HCEC 1CT (cell line): ENCODE measurements at places on chromosomes 4 and X.

DNA sequence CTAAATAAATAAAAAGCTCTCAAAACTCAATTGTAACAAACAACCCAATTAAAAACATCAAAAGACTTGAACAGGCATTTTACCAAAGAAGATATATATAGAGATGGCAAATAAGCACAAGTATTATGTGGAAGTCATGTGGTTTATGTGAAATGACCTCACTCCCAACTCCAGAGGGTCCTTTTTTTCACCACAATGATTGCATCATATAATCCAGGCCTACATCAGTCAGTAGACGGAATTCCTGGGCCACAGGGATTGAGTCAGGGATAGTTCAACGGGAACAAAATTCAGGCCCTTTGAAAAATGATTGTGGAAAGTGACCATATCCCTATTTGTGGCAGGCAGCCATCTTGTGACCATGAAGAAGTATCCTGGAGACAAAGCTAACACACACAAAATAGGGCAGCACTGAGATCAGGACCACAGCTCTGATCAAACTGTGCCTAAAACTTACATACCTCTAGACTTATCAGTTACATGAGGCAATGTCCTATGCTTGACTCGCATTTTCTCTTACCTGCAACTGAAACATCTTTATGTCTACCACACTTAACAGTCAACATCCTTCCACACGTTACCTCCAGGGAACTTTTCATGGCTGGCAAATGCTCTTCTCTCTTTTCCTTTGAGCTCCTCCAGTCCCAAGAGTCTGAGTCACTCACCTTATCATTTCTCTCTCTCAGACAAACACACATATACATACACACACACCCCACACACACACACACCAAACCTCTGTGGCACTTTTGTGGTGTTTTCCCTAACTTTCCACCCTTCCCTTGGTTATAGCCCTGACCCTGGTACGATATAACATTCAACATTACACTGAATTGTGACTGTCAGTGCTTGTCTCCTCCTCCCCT is 113.5 kb downstream of the PHF8 start:
- peak; percentile 37 for DNase-seq

GRCh38 chr4:36065274-36065871 is 178.9 kb downstream of the ARAP2 start:
- DNase-seq = no peak

- no peak for DNase-seq
Measured at GRCh38 chr4:128700659-128701350, 108.7 kb upstream of the JADE1 start.

- peak; percentile 2 for DNase-seq
Measured at GRCh38 chr4:72974694-72975487, 94.6 kb downstream of the COX18 start.

DNA sequence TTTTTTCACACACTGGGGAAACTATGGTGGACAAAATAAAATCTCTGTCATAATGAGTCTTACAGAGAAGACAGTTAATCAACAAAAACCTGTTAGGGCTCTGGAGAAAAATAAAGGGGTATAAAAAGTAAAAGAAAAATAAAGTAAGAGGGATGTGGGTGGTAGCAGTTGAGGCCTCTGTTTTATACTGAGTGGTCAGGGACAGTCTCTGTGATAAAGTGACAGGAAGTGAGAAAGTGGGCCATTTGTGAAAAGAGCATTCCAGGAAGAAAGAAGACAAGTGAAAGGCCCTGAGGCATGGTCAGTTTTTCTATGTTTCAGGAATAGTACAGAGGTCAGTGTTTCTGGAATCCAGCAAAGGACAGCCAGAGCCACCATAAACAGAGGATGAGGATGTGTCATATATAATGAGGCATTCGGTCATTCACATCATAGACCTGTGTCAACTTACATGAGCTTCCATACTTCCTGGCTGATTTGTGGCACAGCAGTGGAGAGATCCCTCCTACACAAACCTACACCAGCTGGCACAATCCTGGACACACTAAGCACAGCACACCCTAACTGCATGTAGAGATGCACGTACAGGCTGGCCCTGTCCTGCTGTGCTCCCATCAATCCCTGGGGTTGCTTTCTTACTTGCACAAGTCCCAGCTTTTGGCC is 64.4 kb upstream of the NAP1L5 start:
- no peak for DNase-seq
